K562 (cell line): ENCODE measurements at places on chromosomes 13 and 19. TPM values are rescaled to one million over a fixed set of nuclear protein-coding genes. Genes with fewer than 3 reads are reported as not detected.

DNA sequence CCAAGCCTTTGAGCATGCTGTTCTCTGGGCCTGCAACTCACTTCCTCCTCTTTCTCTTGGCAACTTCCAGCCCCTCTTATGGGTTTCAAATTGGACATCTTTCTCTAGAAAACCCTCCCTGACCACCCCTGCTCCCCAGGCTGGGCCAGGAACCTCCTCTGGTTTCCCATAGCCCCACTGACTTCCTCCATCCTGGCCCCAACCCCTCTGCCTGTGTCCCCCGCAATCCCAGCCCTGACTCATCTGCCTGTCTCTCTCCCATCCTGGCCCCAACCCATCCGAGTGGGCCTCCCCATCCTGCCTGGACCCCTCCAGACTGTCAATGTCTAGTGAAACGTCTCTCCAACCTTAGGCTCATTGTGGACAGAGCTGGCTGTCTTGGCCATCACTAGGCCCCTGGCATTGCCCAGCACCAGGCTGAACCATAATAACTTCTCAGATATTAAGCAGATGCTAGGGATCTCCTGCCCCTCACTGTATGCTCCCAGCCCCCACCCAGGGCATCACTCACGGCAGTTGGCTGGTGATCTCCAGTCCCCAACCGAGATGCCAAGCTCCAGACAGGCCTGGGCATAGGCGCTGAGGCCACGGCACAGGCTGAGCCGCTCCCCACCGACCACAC, 16.8 kb downstream of the FCGBP start:
- DNase-seq = no peak

Gene ZNF610
- total RNA-seq = not detected in 2 replicates

- peak; percentile 43 for DNase-seq
Observed at GRCh38 chr19:54473071-54473891, at the start of gene CDC42EP5. CDC42EP5 (minus strand) TSS chr19:54473296; CDS start chr19:54465547, 7,749 bp downstream.

DNA sequence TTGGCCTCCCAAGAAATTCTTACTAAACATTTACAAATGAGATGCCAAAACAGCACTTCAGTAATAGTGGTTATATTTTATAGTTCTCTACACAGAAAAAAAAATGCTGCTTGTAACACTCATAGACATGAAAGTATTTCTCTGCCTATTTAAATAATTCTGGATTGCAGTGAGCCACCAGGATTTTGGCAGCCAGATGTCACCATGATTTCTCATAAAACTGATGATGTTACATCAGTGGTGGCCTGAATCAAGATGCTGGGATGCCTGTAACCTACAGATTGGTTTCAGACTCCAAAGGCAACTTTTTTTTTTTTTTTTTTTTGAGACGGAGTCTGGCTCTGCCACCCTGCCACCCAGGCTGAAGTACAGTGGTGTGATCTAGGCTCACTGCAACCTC, 2.7 kb upstream of the CAPS start:
- no peak for DNase-seq

DNA sequence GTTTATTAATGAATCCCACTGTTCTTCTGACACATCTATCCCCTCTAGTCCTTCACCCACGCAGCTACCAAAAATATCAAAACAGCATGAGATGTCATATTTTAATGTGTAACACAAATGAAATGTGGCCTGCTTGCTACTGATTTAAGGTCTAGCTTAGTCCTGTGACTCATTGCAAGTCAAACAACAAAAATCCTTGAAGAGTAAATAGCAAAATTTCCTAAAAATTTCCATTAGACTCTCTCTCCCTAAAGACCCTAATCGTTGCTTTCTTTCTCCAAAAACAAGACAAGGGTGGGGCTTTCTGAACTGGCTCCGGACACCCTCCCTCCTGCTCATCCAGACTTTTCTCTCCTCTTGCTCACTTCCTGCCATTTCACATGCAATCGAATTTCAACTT, 99.9 kb upstream of the IPO5 start:
- DNase-seq = no peak

DNA sequence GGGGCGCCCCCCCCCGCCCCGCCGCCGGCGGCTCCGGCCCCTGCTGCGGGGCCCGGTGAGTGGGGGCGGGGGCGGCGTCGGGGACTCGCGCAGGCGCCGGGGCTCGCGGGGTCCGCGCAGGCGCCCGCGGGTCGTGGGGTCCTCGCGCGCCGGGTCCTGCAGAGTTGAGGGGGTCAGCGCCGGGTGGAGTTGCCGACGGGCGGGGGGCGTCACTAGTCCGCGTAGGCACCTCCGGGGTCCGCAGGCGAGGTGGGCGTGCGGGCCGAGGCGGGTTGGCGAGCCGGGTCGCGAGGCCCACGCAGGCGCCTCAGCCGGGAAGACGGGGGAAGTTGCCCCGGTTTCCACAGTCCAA, 365 bp downstream of the PPP6R1 start:
- peak; percentile 51 for DNase-seq

Gene TMEM190
- total RNA-seq = not detected in 2 replicates
